Stimulated activated CD8-positive, alpha-beta memory T cell treated with anti-CD3 and anti-CD28 coated beads, Interleukin-15, amount 100 ng/mL, for 48 hours (primary cell): ENCODE measurements at places on chromosomes 5 and 9.

GRCh38 chr9:92055624-92056023 is 59.6 kb downstream of the SPTLC1 start:
- DNase-seq = no peak

DNA sequence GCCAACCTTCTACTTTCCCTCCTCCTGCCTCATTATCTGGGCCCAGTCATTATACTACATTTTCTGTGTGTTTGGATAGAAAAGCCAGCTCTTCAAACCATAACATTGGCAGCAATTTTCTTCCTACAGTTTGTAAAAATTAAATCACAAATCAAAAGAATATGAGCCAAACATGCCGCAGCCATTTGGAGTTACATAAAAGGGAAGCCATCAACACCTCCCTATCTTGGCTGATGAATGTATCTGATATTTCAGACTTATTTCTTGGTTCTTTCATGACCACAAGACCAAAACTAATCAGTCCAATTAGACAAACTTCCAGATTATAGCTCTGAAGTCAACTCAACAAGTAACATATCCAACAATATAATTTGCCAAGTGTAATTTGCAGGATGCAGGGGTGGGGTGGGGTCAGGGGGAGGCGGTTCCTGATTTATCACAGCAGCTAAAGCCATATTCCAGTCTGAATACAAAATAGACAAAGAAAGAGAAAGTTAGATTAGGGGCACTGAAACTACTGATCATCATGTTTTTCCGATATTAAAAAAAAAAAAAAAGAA is 89.4 kb upstream of the CNTLN start:
- no peak for DNase-seq

DNA sequence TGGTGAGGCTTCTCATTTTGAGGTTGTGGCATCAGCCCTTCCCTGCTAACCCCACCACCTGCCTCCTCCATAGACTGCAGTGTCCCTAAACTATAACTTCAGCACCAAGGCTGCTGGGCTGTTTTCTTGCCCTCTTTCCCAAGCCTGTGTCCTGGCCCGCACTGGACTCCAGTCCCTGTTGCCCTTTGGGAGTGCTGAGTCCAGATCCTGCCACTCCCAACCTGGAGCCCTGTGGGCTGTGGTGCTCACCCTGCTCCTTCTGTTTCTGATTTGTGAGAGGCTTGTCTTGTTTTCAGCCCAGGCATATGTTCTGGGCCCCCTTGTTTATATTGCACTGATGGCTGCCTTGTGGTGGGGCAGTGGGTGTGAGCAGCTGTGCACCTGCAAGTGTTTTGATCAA is 39.7 kb upstream of the RNU6ATAC start:
- no peak for DNase-seq

GRCh38 chr5:127643607-127644006 is 5.3 kb upstream of the CTXN3 start:
- no peak for DNase-seq

GRCh38 chr5:128109138-128109537 is 25.6 kb downstream of the SLC12A2 start:
- DNase-seq = no peak

DNA sequence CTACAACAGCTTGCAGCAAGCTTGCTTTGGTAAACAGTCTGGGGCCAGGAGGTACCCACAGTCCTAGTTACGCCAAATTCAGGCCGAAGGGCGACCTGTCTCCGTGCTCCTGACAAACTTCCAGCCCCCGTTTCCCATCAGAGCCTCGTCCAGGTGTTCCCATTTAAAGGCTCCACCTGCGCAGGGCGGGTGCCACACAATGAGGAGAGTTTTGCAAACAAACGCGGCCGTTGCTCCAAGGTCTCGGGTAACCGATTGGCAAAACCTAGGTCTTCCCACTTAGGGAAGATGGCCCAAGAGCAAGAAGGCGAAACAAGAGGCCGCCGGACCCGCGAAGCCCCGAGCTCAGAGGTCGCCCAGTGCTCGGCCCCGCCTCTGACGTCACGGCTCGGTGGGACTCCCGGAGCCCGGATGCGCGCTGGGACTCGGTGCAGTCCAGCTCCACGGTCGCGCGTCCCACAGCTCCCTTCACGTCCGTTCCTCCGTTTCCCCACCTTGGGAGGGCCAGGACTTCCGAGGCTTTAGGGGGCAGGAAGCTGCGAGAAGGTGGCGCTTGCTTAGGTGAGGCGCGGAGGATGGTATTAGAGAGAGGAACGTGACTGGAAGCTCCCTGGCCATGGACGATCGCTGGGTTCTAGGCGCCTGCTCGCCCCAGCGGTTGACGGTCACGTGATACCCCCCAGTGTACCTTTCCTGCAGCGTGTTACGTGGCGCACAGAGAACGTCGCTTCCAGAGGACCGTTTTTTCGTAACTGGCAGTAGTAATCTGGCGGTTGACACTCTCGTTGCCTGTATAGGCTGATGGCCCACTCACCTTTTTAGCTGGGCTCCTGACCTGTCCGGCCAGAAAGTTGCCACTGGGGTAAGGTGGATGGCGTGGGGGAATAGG is 41.8 kb upstream of the KDM4C start:
- DNase-seq = peak; percentile 67

DNA sequence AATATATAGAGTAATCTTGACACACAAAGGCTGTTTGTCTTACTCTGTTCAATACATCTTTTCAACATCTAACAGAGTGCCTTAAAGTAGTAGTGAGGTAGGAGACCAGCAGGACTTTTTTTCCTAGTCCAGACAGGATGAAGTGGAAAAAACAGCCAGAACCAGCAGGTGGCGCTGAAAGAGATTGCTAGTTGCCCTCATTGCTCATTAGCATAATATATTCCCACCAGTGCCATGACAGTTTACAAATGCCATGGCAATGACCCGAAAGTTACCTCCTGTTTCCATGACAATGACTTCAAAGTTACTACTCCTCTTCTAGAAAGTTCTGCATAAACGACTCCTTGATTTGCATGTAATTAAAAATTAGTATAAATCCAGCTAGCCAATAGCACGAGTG is 387.4 kb downstream of the ACTL7B start:
- DNase-seq = no peak

- DNase-seq = no peak
These were observed 721 bp downstream of the PTGES start for GRCh38 chr9:129751841-129752801.

- DNase-seq = no peak
These were observed 32.4 kb downstream of the CYSTM1 start for GRCh38 chr5:140207250-140207964.

DNA sequence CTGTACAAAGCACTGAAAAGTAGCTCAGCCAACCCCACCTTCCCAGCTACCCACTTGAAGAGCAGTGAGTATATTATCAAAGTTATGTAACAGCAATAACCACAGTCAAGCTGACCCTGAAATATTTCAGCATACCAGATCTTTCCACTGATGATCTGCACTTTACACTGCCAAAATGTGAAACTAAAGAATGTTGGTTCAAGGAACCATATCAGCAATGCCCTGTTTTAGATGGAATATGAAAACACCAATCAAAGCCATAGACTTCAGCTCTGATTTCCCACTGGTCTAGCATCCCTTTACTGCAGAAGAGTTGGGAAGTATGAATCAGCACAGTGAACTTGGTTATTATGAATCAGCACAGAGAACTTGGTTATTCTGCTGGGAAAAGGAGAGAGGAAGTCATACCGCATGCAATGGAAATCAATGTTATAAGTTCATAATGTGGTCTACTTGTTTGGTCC is 20.0 kb downstream of the CEMIP2 start:
- no peak for DNase-seq

- no peak for DNase-seq
These were observed 296.1 kb downstream of the YTHDC2 start for GRCh38 chr5:113809626-113810025.

DNA sequence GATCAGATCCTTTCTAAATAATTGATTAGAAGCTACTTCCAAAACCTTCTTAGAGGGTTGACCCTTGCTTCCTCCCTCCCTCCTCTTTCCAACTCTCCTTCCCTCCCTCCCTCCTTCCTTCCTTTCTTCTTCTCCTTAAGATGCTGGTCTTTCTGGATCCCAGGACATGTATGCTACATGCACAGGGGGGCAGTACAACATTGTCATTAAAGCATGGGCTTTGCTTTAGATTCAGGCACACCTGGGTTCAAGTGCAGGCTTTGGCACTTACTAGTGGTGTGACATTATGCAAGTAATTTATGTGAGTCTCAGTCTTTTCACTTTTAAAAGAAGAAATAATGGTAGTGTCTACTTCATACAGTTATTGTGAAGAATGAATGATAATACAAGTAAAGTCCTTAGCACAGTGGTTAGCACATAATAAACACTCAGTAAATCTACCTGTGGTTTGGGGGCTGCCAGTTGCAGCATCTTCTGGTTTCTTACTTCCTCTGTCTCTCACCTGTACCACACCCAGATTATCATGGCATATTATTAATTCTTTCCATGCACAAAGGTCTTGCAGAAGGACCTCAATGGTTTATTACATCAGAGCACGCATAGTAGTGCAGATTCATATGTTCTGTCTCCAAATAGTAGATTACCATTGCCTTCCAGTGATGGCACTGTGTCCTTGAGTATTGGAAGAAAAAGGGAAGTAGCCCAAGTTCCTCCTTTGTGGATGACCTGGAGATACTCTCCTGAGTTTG is 154.1 kb downstream of the ARHGAP26 start:
- no peak for DNase-seq

DNA sequence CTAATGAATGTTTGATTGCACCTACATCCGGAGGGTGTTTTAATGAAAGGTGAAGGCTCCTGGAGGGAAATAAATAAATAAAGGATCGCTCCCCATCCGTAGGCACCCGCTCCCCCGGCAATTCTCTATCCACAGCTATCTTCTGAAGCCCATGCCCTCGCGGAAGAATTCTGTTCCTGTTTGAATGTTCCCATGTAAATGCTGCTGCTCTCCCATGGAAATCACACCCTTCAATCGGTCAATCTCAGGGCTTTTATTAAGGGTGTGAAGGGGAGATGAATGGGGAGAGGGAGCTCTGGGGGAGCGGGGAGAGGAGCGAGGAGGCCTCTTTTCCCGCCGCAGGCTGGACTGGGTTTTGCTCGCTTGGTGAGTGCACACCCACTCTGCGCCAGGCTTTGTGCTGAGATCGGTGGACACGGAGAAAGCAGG is 21.1 kb upstream of the ARAP3 start:
- DNase-seq = no peak

GRCh38 chr5:87120518-87121303 is 147.0 kb upstream of the RASA1 start:
- no peak for DNase-seq

DNA sequence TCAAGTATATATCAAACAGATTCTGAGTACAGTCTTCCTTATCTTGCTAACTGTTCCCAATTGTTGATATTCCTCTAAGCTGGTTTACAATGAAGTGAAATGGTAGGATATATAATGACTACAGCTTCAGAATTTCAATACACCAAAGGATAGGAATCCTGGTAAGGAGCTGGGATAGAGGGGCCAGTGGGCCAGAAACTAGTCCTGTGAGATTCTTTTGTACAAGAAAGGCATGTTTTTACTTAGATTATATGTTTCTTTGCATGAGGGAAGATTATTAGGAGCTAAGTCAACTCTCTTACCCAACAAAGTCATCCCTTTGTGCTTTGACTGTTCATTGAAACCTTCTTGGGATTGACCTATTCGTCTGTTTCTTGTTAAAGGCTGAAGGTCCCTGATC is 435.7 kb downstream of the PLK2 start:
- no peak for DNase-seq

DNA sequence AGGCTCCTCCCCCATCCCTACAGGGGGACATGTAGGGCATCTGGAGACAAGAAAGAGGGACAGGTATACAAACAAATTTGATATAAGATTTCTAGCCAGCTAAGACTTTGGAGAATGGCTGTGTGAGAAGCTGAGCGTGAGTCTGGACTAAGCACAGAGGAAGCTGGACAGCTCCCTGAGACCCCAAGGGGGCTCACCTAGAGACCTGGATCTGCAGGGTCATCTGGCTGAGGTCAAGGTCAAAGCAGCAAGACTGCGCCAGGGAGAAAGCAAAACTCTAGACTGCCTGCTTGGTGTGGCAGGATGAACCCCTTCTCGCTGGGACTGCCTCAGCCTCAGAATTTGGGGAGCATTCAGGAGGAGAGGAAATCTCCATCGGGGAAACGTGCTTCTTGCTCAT is 8.0 kb upstream of the GSN start:
- no peak for DNase-seq

- DNase-seq = no peak
These were observed 184.7 kb downstream of the C9orf50 start for GRCh38 chr9:129435988-129436717.

GRCh38 chr5:26903469-26903868 is 134.9 kb downstream of the CDH9 start:
- DNase-seq = no peak

DNA sequence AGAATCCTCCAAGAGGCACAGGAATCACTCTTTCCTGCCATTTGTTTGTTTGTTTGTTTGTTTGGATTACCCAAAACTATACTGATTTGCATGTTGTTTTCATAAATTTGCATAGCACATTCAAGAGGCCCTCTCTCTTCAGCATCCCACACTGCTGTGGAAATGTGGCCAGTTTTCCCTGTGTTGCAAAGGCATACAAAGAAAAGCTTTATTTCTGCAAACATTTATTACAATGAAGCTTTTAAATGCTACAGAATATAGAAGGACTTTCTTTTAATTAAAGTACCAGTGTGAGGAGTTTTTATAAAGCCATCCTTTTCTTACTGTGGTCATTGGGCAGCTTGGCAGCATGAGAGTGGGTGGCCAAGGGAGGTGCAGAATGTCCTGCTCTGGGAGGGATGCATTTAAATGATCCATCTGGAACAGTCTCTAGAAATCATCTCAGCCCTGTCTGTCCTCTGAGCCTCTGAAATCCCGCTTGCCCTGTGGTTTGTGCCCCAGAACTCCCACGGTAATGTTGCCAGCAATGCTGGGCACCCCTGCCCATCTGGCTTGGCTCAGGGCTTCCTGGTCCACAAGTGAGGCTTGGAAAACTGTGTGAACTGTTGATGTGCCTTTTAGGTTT is 356.8 kb upstream of the KIF2A start:
- no peak for DNase-seq

DNA sequence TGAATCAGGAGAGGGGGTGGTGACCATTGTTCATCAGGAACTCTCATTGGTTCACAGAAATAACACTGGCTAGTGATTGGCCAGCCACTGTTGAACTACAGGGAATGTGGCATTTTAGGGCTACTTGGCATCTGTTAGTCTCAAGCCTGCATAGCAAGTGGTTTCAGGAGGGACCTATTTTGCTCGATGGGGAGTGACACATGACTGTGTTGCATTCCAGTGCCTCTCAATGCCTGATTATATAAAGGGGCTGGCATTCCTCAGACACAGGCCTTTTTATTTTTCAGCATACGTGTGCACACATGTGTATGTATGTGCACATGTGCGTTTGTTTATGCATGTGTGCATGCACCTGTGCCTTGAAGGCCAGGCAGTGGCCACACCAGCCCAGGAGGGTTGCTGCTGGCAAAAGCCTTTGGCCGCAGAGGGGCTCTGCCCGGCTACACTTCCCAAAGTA is 23.2 kb downstream of the FGD3 start:
- no peak for DNase-seq
